ENCODE measurements at places on chromosomes 3 and 15.

- no peak for DNase-seq
Observed at GRCh38 chr15:100731267-100732152, 129.1 kb downstream of the ASB7 start.

- no peak for DNase-seq
Observed at GRCh38 chr3:58419780-58420507, 13.7 kb downstream of the PDHB start.

GRCh38 chr3:3782457-3782856 lies 16.8 kb upstream of the LRRN1 start:
- DNase-seq = no peak

DNA sequence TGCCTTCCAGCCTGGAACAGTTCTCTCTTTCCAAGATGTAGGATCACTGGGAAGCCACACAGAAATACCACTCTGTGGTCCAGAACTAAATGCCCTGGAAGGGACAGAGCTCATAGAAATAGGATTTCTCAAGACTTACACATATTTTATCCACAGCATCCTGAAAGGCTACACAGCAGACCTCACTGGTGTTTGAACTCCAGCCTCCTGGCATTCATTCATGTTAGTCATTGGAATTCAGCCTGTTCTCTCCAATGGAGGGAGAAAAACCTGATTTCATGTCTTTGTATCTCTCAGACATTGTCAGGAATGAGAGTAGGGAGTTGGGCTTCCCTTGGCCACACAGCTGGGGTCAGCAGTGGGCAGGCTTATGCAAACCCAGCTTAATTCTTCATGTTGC lies 121.1 kb upstream of the PPP2R3A start:
- DNase-seq = no peak

GRCh38 chr3:156792945-156793344 lies 33.2 kb upstream of the LEKR1 start:
- DNase-seq = no peak

- peak; percentile 90 for DNase-seq
Observed at GRCh38 chr15:89115547-89115946, 27.3 kb downstream of the ABHD2 start.

- no peak for DNase-seq
Observed at GRCh38 chr3:71581457-71582035, 2.0 kb downstream of the FOXP1 start.

GRCh38 chr3:30078736-30079135 lies 527.7 kb upstream of the TGFBR2 start:
- no peak for DNase-seq

GRCh38 chr3:4322635-4323034 lies 19.5 kb downstream of the SETMAR start:
- no peak for DNase-seq

GRCh38 chr3:181724192-181724965 lies 12.7 kb downstream of the SOX2 start:
- no peak for DNase-seq

GRCh38 chr3:72675243-72675642 lies 173.0 kb downstream of the SHQ1 start:
- no peak for DNase-seq

DNA sequence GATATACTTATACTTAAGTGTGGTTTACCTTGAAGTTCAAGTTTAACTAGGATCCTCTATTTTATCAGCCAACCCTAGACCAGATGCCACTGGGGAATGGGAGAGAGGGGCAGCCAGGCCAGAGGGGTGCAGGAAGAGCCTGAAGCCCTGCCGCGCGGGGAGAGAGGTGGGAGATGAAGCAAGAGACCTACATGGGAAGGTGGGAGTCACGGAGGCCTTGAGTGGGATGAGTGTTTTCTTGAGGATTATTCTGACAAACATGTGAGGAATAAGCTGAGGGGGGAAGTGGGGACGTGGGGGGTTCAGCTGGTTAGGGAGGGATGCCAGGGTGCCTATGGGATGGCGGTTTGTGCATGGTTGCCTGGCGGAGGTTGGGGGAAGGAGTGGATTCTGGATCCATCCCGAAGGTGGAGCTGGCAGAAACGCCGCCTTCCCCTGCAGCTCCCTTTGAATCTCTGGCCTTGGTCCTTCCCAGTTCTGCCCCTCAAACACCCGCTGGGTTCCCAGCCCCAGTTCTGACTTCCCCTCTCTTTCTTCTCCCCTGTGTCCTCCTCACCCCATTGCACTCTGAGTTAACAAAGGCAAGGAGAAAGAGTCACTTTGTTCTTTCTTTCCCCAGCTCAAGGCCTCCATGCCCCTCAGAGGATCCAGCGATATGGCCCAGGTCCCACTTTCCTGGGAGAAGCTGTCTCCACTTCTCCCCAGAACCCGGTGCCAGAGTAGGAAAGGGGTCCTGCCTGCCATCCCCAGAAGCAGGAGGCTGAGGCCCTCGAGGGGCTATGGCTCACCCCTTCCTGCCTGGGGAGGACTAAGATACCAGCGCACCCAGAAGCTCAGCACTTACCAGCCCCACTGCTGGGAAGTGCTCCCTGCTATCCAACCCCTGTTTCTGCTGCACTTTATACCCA lies 274.2 kb downstream of the UACA start:
- DNase-seq = no peak

- no peak for DNase-seq
Observed at GRCh38 chr3:159843840-159844730, 144.6 kb upstream of the IL12A start.

DNA sequence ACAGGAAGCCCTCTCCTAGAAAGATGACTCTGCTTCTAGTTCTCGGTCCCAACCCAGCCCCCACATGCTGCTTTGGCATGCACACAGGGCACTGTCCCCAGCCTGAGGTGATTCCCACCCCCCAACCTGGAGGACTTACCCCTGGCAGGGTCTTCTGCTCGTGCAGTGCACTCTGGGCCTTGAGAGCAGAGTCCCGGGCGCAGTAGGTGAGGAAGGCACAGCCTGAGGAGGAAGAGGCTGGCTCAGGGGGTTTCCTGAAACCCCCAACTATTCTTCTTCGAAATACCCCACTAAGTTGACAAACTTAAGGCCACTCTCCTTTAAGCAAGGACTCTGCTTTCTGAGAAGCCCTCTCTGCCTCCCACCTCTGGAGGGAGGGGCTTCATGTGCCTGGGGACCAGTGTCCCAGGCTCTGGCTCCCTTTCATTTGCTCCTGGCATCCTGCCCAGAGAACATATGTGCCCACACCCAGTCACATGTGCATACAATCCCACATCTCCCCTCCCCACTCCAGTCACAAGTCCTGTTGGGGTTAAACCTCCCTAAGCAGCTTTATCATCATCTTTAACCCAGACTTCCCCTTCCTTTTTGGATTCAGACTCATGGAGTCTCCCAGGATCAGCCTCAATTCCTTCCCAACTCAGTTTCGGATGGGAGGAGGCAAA lies 4.1 kb downstream of the CELF6 start:
- no peak for DNase-seq

DNA sequence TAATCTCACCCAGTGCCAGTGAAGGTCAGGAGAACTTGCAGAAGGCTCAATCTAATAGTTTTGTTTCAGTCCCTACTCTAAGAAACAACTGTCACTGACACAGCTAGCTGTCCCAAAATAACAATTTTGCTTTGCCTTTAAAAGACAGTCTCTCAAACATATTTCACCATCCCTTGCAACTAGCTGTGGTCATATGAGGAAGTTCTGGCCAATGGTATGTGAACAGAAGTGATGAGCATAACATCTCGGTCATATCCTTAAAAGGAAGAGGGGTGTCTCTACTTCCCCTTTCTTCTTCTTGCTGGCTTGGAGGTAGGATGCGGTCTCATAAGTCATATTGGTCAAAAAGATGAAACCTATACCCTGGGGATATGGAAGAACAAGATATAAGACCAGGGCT lies 198.1 kb downstream of the NEK10 start:
- DNase-seq = no peak

GRCh38 chr3:42557854-42558253 lies 23.9 kb downstream of the SEC22C start:
- no peak for DNase-seq

DNA sequence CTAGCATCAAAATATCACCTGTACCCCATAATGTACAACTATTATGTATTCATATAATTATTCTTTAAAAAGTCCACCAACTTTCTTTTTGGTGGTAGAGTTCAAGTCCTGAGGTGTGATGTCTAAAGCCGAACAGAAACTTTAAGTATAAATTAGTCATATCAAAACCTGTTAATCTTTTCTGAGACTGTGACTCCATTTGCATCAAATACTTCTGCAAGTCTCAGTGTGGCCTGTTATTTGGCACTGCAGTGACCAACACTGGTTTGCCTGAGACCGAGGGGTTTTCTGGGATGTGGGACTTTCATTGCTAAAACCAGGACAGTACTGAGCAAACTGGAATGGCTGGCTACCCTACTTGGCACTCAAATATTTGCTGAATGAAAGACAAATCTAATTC lies 7.3 kb downstream of the NGLY1 start:
- DNase-seq = no peak

GRCh38 chr3:73148682-73149081 lies 87.2 kb downstream of the EBLN2 start:
- DNase-seq = no peak

DNA sequence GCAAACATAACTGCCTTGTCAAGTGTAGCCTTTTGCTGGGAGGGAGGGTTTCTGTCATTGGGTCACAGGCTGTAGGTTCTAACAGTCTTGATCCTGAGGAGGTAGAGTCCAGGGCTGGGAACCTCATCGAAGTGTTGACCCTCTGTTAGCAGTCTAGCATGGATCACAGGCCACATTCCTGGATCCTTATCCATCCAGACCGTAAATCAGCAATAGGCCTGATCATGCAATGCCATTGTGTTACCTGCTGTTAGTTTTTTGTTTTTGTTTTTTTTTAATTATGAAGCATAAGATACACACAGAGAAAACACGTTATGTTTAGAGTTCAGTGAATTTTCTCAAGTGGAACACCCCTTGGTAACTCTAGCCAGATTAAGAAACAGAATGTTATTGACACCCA lies 282.0 kb upstream of the TPM1 start:
- no peak for DNase-seq

- no peak for DNase-seq
Observed at GRCh38 chr3:140629357-140630137, 48.3 kb upstream of the TRIM42 start.

DNA sequence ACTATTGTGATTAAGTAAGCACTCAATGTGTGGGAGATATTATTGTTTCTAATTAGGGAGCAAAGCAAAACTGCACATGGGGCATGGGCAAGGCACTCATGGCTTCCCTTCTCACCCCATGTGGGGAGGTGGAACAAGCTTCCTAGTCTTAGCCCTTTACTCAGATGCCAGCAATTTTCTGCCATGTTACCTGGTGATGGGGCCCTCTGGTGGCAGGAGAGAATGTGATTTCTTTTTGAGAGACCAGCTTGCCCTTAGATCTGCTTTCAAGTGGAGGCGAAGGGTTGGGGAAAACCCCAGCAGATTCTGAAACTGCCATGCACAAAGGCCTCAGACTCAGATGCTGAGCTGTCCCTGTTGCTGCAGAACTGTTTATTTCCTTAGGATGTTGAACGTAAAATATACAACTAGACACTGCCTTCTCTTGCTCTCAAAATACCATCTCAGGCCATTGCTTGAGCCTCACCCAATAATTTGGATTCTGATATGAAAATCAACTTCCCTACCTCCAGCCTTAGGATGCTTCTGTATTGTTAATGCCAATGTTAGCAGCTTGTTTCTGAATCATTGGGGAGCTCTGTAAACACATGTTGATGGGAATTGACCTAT lies 130.2 kb upstream of the TPRG1 start:
- no peak for DNase-seq

- DNase-seq = no peak
Observed at GRCh38 chr15:91885714-91886270, 32.3 kb downstream of the SLCO3A1 start.

DNA sequence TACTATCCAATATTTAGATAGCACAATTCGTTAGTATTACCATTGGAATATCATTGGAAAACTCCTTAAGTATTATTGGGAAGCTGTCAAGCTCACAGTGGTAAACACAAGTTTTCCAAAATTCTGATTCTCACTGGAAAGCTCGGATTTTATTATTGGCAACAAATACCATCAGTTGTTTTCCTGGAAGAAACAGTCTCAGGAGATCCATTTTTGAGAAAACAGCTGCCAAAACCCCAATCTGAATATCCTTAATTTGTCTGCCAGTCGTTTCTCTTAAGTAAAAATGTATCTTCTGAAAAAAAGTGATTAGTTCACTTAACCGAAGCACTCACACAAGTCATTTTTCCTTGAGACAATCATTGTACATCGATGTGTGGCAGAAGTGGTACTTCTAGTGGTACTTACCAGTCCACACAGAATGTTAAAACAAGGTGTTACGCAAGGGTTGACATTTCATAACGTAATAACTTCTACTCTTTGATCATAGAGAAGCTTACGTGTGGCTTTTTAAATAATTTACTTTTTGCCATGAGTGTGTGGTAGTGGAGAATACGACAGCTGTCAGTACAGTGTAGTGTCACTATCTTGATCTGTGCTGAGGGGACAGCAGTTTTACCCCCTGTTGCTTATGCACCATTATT lies 74.9 kb downstream of the FAM43A start:
- no peak for DNase-seq

DNA sequence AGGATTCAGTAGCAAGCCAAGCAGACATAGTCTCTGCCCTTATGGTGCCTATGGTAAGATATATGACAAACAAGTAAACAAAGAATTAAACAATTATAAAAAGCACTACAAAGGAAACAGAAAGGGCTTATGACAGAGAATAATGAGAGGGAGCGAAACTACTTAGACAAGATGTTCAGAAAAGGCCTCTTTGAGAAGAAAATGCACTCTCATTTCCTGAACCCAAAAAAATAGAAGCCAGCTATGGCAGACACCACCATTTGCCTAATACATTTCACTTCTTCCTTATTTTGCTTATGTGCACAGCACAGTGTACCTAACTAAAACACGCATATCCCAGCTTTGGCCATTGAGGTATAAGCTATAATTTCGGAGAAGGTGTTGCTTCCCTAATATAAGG lies 465.5 kb upstream of the PPP2R3A start:
- DNase-seq = no peak

DNA sequence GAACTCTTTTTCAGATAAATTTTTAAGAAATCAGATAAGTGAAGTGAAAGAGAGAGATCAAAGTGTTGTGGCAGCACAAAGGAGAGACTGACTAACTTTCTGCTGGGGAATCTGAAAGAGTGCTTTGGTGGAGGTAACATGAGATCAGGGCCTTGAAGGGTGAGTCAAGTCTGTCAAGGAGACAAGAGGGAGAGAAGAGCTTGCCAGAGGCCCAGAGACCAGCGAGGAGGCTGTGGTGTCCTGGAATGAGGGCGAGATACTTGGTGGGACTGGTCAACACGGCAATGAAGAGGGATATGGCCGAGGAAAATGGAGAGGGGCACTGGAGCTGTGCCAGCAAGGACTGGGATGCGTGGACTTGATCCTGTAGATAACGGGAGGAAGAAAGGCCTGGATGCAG lies 4.6 kb downstream of the TADA3 start:
- no peak for DNase-seq

DNA sequence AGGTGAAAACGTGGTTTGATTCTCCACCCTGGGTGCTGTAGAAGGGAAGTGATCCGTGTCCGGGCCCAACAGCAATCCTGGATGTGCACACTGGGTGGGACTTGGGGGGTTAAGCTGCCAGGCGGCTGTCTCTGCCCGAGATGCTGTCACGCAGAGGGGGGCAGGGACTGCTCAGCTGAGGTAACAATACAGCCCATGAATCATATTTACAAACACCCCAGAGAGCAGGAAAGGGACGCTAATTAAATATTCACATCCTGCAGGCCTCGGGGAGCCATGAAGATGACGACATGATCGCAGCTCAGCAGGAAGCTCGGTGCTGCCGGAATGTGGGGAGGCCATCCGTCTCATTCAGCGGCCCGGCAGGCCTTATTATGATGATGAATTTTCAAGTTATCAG lies 17.9 kb upstream of the CRABP1 start:
- peak; percentile 85 for DNase-seq
